Uterus (tissue), 4 donors: ENCODE measurements at places on chromosomes 5 and 9. TPM values are rescaled to one million over a fixed set of nuclear protein-coding genes. Genes with fewer than 3 reads are reported as not detected.

Gene FPGS
- 42.1 TPM for total RNA-seq

Gene EFNA5
- 1.9 TPM for total RNA-seq

Gene PFN3
- total RNA-seq, result not detected

Gene GMCL2
- not detected for total RNA-seq

Gene OR1J2
- not detected for total RNA-seq

Gene SLC23A1
- total RNA-seq, result 0.30 TPM

Gene PLAA
- 34.8 TPM for total RNA-seq

Gene ZBTB34
- total RNA-seq, result 30.3 TPM

Gene KCNV2
- total RNA-seq, result not detected

Gene CXXC5
- total RNA-seq, result 3.3 TPM

Gene CCDC180
- 9.2 TPM for total RNA-seq

Gene FKTN
- 10.5 TPM for total RNA-seq

Gene FGF1
- total RNA-seq, result not detected

Gene AFAP1L1
- total RNA-seq, result 26.9 TPM

Gene COL15A1
- total RNA-seq, result 160 TPM

Gene TIMD4
- total RNA-seq, result 1.0 TPM

Gene IRX1
- not detected for total RNA-seq

Gene PRRX2
- total RNA-seq, result not detected

Gene TICAM2
- total RNA-seq, result 5.4 TPM

Gene ITGA1
- total RNA-seq, result 47.4 TPM

Gene NSMF
- 40.0 TPM for total RNA-seq

Gene C1QTNF3
- 7.6 TPM for total RNA-seq

Gene PTPN3
- 1.5 TPM for total RNA-seq

Gene TAF11L10
- not detected for total RNA-seq
